ENCODE measurements at places on chromosomes 1 and 21.

- no peak for DNase-seq
Observed at GRCh38 chr21:32103361-32103760, 175.5 kb downstream of the MIS18A start.

GRCh38 chr1:236311040-236311439, 29.3 kb upstream of the ERO1B start:
- DNase-seq = no peak

- DNase-seq = no peak
Observed at GRCh38 chr1:97903626-97904025, 17.2 kb downstream of the DPYD start.

- no peak for DNase-seq
Observed at GRCh38 chr1:100396651-100397050, 44.3 kb downstream of the CDC14A start.

DNA sequence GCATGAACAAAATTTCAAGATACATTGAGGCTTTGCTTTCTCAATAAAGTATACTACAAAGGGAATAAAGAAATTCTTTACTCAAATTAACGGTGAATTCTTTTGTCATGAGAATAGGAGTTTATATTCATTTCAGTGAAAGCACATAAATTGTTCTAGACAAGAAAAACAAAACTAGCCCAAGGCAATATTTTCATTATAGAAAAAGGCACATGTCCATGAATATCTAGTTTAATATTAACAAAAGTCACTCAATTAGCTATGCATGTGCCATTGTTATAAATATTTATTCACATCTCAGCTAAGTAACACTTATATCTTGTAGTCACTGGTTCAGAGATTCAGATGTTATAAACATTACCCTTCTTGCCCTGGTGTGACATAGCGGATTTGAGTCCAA, 369.3 kb downstream of the GPATCH2 start:
- no peak for DNase-seq

All from GM10248 (cell line).